ENCODE measurements at places on chromosomes 11 and 22.

- no peak for DNase-seq
Observed at GRCh38 chr11:2926611-2927051, 2.6 kb downstream of the PHLDA2 start.

- no peak for DNase-seq
Observed at GRCh38 chr22:49997251-49997599, 15.3 kb downstream of the IL17REL start.

- no peak for DNase-seq
Observed at GRCh38 chr11:42490506-42490905, 821.3 kb upstream of the API5 start.

DNA sequence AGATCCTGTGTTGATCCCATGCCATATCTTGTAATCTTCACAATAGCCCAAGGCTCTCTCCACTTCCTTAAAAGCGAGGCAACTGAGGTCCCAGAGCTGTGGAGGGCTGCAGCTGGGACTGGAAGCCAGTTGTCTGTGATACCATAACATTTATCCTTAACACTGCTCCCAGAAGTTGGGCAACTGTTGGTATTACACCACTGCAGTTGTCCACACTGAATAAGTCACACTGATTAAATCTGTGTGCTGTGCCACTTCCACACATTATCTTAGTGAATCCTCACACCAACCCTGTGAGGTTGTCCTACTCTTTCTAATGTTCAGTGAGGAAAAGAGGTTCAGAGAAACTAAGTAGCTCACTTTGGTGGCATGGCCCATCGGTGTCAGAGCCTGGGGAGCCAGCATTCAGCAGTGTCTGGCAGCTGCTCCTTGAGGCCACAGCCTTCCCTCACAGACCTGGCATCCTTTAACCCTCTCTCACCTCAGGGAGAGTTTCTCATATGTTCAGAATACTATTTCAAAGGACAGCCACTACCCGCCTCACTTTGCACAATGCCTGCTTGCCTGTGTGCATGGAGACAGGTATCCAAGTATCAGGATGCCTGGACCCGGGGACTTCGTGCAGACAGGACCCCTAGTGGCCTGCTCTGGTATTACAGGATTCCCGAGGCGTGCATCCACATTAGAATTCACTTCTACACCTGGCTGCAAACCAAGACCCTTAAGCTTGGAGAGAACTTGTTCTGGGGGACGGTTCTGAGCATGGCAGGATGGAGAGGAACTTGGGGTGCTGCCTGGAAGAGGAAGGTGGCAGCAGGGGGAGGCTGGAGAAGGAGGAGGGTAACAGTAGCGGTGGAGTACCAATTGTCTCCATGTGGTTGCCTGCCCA is 221.9 kb upstream of the TBCEL start:
- DNase-seq, result peak; percentile 44

- DNase-seq, result no peak
Observed at GRCh38 chr11:66293777-66294625, 2.3 kb downstream of the TMEM151A start.

- DNase-seq, result no peak
Observed at GRCh38 chr11:89065066-89065465, 716 bp downstream of the GRM5 start.

GRCh38 chr11:69647390-69647748 is 6.4 kb downstream of the CCND1 start:
- DNase-seq, result no peak

- no peak for DNase-seq
Observed at GRCh38 chr22:46486996-46487717, 50.3 kb downstream of the CELSR1 start.

DNA sequence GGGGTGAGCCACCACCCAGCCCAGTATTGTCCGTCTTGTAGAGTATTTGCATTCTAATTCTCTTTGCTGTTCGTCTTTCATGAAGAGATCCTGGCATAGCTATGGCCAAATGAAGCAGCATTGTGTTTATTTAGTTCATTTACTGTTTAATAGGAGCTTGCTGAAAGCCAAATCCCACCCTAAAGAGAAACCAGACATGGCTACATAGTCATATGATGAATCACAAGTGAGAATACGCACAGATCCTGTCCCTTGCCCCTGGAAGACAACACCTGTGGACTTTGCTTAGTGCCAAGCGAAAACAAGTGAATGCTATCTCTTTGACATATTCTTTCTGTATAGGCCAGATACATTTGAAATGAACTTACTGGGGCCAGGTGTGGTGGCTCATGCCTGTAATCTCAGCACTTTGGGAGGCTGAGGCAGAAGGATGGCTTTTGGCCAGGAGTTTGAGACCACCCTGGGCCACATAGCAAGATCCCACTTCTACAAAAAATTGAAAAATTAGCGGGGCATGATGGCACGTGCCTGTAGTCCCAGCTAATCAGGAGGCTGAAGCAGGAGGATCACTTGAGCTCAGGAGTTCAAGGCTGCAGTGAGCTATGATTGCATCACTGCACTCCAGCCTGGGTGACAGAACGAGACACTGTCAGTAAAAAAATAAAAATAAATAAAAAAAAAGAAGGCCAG is 5.1 kb upstream of the ARFGAP3 start:
- no peak for DNase-seq

- no peak for DNase-seq
Observed at GRCh38 chr11:111361874-111362273, 17.2 kb downstream of the POU2AF1 start.

DNA sequence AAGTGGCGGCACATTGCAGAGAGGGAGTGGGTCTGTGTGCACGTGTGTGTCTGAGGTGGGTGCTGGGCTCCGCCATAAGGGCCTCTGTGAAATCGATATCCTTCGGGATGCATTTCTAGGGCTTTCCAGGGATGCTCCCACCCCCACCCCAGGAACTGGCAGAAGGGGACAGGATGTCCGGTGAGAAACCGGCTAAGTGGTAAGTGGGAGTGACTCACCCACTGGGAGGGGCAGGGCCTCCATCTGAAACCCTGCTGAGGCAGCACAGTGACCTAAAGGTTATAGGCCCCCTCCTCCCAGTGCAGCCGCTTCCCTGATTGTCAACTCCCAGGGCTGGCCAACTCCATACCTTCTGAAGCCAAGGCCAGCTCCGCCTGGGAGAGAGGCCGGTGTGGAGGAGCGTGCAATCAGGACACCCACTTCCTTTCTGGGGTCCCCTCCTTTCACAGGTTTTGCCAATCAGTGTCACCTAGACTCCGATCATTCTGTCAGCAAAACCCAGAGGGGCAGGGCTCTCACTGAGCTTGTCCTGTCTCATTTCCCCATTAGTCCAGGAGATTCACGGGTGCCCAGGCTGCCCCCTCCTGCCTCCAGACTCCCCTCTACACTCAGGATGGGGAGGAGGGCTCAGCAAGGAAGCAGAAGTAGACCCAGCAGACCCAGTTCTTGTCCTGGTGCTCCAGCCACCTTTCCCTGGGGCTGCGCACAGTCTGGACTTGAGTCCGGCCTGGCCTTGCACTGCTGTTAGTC is 44.5 kb downstream of the NECTIN1 start:
- DNase-seq, result no peak

GRCh38 chr11:120717623-120718022 is 206.1 kb downstream of the GRIK4 start:
- DNase-seq, result no peak

GRCh38 chr11:79209540-79210266 is 231.1 kb downstream of the TENM4 start:
- no peak for DNase-seq

- DNase-seq, result no peak
Observed at GRCh38 chr22:43000441-43001175, 14.3 kb downstream of the PACSIN2 start.

GRCh38 chr11:119337581-119338317 is 2.9 kb downstream of the C1QTNF5 start:
- no peak for DNase-seq

DNA sequence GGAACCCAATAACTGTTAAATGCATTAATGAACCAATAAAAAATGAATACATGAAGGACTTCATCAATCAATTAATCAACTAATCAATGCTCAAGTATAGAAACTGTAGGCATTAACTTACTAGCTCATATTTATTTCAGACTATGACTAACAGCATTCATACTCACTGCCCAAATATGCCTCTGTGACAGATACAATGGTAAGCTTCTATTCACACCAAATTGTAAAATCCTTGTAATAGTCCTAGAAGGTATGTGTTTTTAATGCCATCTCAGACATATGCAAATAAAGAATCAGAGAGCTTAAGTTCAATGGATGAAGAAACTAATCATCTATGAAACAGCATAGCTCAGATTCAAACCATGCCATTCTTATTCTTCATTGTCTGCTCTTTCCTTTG is 1253.6 kb upstream of the TENM4 start:
- no peak for DNase-seq

- DNase-seq, result no peak
Observed at GRCh38 chr11:130561441-130561881, 113.0 kb downstream of the ADAMTS15 start.

DNA sequence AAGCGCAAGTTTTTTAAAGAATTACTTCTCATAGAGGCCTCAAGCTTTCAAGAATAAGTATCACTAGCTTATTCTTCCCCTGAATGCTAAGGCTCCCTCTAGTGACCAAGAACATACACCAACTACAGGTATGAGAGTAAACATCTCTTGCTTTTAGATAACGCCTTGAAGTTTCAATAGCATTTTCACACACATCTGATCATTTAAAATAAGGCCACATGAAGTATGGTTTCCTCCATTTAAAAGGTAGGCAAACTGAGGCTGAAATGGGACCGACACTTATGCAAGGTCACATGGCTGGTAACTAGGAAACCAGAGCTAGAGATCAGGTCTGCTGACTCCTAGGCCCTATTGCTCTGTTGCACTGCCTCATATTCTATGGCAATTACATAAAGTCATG is 66.5 kb downstream of the CCDC34 start:
- peak; percentile 6 for DNase-seq

DNA sequence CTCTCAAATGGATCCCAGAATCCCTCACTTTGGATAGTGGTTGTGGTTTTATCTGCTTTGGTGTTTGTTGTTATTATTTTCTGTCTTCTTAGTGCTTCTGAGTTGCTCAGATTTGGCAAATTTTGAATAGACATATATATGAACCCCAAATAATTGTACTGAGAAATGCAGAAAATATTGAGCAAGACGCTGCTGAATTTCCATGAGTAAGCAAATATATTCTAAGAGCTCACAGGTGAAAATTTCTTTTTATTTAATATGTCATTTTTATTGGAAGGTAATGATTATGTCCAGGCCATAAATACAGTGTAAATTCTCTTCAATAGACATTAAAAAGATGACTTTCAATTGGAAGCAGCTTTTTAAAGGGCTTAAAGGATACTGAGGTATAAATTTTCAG is 152.1 kb downstream of the FAT3 start:
- DNase-seq, result no peak

DNA sequence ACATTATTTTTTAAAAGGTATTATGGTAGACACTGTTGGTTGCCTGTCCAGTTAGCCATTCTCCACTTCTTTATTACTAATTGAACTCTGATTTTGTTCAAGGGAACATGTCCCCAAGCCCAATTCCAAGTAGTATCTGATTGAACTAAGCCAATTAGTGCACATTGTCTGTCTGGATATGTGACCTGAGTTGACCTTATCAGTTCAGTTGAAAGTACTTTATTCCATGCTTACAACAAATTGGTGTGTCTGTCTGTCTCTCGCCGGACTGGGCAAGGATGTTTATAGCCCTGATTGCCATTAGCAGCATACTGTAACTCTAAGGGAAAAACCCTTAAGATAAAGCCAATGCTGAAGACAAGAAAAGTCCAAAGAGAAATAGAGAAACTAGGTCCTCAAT is 85.6 kb downstream of the INTS4 start:
- DNase-seq, result no peak

DNA sequence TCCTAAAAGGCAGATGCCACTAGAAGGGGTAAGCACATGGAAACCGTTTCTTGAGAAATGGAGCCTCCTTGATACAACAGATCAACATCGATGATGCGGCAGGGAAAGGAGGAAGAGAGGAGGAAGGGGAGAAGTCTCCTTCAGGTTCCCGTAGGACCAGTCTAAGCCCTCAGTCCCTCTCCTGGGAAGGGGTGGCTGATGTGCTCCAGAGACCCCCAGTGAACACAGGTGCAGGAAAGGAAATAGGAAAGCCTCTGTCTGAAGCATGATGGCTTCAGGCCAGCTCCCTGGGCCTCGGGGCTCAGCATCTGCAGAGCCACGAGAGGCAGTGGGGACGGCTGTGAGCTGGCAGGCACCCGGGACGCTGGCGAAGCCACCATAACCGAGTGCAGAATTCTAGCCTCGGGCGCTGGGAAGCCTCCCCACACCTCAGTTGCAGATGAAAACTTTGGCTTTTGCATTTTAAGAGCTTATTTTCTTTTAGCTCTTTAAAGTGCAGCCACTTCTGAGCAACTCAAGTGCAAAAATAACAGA is 1.8 kb downstream of the SPATA19 start:
- peak; percentile 43 for DNase-seq

- no peak for DNase-seq
Observed at GRCh38 chr11:115897707-115898106, 393.5 kb upstream of the CADM1 start.

DNA sequence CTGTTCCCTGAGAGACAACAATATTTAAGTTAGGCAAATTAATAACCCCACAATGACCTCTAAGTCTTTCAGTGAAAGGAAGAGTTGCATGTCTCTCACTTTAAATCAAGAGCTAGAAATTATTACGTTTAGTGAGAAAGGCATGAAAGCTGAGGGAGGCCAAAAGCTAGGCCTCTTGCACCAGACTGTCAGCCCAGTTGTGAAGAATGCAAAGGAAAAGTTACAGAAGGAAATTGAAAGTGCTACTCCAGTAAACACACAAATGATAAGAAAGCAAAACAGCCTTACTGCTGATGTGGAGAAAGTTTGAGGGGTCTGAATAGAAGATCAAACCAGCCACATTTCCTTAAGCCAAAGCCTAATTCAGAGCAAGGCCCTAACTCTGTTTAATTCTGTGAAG is 45.0 kb downstream of the BBOX1 start:
- DNase-seq, result no peak

- no peak for DNase-seq
Observed at GRCh38 chr11:17528181-17528691, 16.0 kb downstream of the USH1C start.

DNA sequence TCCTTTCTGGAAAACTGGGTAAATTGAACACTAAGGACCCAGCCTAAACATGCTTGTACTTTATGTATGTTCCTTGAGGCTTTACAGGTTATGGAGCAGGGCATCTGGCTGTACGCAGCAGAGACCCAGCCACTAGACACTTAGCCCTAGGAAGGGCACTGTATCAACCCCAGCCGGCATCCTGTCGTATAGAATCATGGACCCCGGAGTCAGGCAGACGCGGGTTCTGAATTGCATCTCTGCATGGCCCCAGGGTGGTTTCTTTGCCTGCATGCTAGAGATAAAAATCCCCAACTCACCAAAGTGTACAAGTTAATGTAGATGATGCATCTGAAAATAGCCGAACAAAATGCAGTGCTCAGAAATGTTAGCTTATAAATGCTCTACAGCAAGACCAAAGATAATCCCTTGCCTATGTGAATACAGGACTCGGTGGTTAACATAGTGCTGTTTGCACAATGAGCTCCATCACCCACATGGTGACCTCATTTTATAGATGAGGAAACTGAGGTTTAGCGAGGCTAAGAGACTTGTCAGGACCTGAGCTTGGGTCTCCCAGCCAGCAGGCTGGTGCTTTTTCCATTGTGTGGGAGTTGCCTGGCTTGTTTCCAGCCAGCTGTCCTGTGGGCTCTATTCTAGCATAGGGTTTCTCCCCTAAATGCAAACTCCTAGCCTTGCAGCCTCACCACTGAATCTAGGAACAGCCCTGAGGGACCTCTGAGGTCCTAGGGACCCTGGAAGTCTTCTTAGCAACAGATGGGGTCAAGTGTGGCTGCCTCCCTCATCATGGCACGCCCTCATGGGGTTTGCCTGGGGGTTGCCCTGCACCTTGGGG is 7.3 kb downstream of the CD6 start:
- DNase-seq, result no peak

GRCh38 chr22:35316751-35317150 is 17.1 kb downstream of the TOM1 start:
- DNase-seq, result no peak

GRCh38 chr11:128289048-128289447 is 298.3 kb downstream of the ETS1 start:
- DNase-seq, result no peak
